Forelimb muscle (tissue), 1 donor: ENCODE measurements at places on chromosomes 6 and 20. TPM values are rescaled to one million over a fixed set of nuclear protein-coding genes. Genes with fewer than 3 reads are reported as not detected.
A peak's percentile ranks its signal among the peaks of the same experiment; 100 is the strongest.

DNA sequence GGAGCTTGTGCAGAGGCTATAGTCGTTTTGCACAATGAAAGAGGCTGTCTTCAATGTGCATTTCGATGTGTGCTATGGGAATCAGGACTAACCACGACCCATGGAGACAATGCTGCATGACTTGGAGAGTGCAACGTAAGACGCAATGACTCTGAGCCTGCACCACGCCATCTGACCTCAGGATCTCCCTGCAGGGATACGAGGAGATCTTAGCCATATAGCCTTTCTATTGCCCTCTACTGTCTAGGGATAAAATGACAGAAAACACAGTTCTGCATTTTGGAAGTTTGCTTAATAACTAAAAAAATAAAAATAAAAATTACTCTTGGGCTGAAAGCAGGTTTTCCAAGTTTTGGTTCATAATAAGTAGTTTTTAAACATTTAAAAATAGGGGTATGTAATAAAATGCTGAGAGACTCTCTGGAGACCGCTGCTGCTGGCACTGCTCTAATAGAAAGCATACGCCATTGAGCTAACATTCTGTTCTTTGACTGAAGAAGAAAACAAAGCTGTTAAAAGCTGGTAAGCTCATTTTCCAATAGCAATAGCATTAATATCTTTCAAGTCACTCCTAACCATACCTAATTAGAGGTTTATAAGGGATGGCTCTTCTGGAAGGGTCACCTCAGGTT is 87.2 kb downstream of the PDE7B start:
- peak; percentile 55 for DNase-seq

DNA sequence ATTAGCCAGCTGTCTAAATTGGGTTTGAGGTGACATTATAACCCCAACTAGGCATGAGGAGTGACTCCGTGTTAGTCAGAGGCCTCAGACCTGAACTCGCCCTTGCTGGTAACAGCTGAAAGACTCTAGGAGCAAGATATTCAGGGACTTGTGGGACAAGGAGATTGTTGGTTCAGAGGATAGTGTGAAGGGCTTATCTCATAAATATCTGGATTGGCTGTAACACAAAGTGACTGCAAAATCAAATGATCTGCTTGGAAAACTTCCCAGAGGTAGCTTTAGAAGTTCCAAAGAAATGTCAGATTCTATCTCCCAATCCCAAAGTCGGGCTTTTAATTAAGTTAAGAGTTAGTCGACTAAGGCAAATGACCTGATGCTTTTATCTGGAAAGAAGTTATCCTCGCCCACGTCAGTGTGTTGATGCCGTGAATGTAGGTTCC is 72.4 kb downstream of the TULP4 start:
- no peak for DNase-seq

DNA sequence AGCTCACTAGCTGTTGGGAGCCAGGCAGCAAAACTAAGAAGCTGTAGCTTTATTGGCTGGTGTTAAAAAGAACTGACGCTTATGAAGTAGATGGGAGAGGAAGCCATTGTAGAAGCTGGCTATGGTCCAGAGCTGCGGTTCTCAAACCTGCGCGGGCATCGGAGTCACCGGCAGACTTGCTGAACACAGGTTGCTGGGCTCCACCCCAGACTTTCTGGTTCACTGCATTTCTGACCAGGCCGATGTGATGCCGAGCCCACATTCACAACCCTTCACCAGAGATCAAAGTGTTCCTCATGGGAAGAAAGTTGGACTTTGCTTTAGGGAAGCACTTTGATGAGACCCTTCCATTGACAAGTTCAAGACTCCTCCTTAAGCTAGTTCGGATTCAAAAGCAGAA is 231.6 kb downstream of the QKI start:
- DNase-seq, result no peak

GRCh38 chr20:4545526-4545925 is 176.2 kb upstream of the PRND start:
- DNase-seq, result no peak

DNA sequence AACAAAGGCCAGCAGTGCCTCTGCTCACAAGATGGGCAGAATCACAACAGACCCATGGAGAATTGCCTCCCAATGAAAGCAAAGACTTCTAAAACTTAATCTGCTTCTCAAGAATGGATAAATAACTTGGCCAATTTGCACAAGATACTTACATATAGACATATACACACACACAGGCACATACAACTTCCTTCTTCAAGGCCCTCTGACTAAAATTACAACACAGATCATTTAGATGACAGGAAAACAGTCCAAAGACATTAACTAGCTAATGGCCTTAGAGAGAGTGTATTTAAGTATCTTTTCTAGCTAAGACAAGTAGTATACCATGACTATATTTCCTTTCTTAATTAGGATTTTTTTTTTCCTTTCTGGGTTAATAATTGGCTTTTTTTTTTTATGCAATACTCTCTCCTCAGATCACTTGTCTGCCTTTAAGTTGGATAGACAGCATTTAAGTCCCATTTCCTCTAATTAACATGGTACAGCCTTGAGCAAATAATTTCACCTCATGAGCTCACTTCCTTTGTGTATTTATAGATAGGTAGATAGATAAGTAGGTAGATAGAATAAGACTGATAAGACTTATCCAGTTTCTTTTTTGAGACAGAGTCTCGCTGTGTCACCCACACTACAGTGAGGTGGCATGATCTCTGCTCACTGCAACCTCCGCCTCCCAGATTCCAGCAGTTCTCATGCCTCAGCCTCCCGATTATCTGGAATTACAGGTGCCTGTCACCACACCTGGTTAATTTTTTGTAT is 70.0 kb downstream of the NRSN1 start:
- no peak for DNase-seq

DNA sequence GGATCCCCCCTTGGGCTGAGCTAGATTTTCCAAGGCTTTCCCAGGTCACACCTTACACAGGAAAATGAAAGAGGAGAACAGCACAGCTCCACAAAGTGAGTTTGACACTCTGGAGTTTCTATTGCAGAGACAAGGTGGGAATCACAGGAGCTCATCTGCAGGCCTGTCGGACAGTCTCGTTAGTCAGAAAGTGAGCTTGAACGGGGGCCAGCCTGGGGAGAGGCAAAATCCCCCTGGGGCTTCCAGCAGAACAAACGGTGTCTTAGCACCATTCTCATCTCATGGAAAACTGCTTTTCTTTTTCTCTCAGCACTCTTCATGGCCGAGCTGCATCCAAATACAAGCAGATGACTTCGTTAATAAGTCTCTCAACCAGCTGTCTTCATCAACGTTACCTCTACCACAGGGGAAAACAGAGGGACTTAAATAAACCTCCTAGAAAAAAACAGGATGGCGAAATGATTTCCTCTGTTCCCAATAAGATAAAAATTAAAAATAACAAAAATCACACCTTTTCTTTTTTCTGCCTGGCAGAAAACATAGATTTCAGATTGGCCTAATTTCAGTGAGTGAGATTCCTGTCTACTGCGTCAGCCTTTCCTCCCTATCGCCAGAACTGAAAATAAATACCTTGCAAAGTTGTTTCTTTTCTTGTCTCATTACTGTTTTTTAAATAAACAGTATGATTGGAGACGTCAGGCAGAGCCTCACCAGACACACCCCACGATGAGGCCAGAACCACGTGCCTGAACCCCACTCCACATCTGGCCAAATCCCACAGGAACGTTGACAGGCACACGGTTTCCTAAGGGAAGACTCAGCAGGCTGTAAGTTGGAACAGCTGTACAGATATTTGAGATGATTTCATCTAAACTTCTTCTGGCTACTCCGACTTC is 219.0 kb downstream of the TTLL2 start:
- DNase-seq, result peak; percentile 56

DNA sequence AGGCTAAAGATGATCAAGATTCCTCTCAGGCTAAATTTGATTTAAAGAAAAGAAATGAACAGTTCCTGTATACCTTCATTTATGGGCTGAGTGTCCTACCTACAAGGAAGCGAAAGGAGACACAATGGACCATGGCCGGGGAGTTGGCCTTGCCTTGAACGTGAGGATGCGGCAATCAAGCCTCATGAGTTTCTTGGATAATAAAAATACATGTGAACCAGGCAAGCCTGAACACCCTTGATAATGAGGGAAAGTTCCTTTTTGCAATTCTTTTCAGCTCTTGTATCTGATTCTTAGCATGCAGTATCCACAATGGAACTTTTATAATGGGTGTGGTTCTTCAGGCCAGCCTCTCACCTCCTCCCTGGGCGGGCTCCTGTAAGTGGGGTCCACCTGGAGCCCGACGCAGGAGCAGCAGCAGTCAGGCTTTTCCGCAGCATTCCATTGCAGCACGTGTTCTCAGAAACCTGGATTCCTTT is 83.8 kb downstream of the RNASET2 start:
- no peak for DNase-seq

- no peak for DNase-seq
Observed at GRCh38 chr6:11218538-11219399, 13.7 kb downstream of the NEDD9 start.

DNA sequence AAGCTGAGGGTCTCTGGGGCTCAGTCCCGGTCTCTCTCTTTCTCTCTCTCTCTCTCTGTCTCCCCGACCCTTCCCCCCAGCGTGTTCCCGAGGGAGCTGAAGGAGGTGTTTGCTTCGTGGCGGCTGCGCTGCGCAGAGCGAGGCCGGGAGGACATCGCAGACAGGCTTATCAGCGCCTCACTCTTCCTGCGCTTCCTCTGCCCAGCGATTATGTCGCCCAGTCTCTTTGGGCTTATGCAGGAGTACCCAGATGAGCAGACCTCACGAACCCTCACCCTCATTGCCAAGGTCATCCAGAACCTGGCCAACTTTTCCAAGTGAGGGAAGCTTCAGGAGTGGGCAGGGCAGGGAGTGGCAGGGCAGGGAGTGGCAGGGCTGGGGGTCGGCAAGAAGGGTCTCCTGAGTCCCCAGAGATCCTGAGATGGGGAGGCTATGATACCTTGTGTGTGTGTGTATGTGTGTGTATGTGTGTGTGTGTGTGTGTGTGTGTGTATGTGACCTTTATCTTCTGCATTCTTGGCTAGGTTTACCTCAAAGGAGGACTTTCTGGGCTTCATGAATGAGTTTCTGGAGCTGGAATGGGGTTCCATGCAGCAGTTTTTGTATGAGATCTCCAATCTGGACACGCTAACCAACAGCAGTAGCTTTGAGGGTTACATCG is 13.6 kb upstream of the ZBTB9 start:
- DNase-seq, result no peak

DNA sequence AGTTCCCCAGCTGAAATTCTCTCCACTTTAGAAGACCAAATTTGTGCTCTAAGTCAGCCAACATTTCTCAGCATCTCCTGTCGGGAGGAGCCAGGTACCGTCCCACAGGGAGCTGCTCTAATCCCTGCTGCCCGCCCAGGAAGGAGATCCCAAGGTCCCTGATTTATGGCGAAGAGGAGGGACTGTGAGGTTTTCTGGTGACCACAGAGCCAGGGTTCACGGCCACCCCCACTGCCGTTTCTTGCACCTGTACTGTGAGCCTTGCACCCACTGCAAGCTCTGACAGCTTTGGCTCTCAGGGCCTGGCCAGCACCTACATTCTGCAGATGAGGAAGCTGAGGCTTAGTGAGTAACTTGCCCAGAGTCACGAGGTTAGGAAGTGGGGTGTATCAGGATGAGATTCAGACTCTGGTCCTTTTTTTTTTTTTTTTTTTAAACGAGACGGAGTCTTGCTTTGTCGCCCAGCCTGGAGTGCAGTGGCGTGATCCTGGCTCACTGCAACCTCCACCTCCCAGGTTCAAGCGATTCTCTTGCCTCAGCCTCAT is 34.9 kb downstream of the FOXC1 start:
- no peak for DNase-seq

DNA sequence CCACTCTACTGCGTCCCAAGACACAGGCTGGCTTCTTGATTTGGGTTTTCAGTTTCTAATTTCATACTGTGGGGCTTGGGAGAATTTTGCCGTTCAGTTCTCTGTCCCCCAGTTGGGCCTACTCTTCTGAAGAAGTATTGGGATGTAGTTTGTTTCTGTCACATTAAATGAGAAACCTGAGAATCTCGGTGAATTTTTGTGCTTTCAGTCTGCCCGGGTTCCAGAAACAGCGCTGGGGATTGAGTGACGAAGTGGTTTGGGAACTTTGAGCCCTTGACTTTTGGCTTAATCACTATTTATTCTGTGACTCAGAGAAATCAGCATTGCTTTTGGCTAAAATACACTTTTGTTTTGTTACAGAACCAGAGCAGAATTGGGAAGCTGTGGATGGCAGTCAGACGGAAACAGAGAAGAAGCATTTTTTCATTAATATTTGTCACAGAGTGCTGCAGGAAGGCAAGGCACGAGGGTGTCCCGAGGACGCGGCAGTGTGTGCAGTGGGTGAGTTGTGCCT is 74.0 kb downstream of the IGF2R start:
- no peak for DNase-seq

- no peak for DNase-seq
Observed at GRCh38 chr6:157840776-157841175, 17.7 kb downstream of the SNX9 start.

- DNase-seq, result no peak
Observed at GRCh38 chr20:35891375-35891774, 62.9 kb downstream of the SCAND1 start.

DNA sequence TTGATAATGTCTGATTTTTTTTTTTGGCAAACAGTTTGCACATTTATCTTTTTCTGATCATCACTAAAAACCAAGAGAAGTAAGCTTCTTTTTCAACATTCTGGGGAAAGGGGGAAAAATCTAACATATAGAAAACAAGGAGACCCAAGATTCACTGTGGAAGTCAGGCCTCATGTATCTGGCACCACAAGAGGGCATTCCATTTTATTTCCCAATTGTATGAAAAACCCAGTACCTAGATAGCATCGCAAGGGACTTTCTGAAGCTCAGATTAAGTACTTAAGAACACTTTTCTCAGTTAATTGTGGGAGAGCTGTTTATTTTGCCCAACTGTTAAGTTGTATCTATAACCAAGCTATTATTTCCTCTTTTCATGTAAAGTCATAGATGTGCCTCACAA is 152.9 kb downstream of the KLHL32 start:
- no peak for DNase-seq

GRCh38 chr20:40317156-40317790 is 371.8 kb downstream of the MAFB start:
- DNase-seq, result no peak

DNA sequence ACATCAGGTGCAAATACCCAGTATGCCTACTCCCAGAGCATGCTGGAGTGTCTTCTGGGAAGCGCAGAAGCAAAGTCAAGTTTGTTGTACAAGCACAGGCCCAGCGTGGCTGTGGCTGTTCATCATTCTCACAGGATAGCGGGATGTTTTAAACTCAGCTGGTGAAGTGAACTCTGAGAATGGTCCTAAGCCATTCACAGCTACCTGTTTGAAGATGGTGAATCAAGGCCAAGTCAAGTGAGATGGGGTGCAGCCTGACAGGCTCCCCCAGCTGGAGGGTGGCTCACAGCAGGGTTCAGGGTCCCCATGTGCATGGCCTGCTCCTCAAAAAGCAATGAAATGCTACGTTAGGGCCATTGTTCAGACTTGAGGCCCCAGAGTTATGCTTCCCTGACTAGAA is 304.7 kb upstream of the FOXQ1 start:
- DNase-seq, result no peak

GRCh38 chr6:144390202-144390601 is 105.1 kb downstream of the UTRN start:
- no peak for DNase-seq

PKIB gene
- 0.71 TPM for polyA plus RNA-seq

RIPPLY2 gene
- polyA plus RNA-seq, result not detected

TENT5A gene
- polyA plus RNA-seq, result 10.3 TPM

IL17F gene
- polyA plus RNA-seq, result not detected

PACSIN1 gene
- polyA plus RNA-seq, result 1.1 TPM

BMP5 gene
- 11.1 TPM for polyA plus RNA-seq

CLPSL1 gene
- not detected for polyA plus RNA-seq
